ENCODE measurements at places on chromosomes 6 and 20. TPM values are rescaled to one million over a fixed set of nuclear protein-coding genes. Genes with fewer than 3 reads are reported as not detected.

DNA sequence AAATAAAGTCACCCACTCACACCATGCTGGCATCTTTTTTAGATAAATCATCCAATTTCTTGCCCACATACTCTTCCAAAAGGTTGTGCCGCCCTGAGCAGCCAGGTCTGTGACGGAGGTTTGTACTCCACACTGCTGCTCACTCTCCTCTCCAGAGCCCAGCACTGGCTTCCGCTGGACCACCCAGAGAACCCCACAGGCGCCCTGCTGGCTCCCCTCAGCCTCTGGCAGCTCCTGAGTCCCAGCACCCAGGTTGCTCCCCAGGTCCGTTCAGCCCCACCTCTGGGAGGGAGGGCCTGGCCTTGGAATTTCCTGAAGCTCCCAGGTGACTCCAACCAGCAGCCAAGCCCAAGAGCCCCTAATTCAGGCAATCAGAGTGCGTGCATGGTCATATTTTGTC, 131.7 kb upstream of the CST7 start:
- DNase-seq = no peak

DNA sequence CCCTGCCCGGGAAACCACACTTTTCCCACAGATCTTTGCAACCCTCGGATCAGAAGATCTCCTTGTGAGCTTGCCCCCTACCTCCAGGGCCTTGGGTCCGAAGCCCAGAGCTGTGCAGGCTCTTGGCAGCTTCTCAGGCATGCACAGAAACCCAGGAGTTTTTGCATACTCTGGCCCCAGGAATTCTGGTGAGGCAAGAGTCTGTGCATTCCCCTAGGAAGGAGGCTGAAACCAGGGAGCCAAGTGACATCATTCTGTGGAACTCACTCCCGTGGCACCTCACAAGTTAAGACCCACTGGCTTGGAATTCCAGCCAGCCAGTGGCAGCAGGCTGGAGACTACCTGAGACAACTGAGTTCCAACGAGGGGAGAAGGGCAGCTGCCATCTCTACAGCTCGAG, 100.1 kb downstream of the TNFRSF21 start:
- no peak for DNase-seq

DNA sequence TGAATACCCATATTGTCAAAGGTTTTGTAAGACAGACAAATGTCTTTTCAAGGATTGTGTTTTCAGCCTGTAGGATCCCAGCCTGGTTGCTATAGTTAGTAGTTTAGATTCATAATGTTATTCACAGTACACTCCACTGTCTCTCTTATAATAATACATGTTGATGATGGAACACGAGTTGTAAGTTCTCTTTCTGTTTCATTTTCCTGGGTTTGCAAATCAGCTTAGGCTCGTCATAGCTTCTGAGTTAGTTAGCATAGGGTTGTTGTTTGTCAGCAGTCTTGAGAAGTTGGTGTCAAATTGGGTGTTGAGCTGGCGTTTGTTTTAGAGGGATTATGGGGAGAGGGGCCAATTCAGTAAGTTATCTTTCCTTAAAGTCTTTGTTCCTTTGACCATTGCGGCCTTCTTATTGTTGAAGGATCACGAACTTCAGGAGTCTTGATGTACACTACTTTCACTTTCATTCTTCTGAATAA, 45.8 kb downstream of the QKI start:
- DNase-seq = no peak

DNA sequence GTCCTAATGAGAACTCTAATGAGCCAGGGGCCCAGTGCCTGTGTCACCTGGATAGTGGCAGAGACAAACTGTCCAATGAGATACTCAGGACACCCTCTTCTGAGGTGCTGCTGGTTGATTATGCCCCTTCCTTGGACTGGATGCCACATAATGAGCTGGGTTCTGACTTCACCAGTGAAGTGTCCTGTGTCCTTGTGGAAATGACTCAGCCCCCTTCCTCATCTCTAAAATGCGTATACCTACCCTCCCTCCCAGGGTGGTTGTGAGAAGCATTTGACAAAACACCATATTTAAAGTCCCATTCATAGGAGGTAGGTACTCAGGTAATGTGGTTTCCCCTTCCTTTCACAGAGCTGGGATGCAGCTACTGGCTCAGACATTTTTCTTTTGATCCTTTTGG, 28.4 kb upstream of the RNF24 start:
- no peak for DNase-seq

- DNase-seq = no peak
Observed at GRCh38 chr6:113882336-113883022, 25.3 kb downstream of the MARCKS start.

DNA sequence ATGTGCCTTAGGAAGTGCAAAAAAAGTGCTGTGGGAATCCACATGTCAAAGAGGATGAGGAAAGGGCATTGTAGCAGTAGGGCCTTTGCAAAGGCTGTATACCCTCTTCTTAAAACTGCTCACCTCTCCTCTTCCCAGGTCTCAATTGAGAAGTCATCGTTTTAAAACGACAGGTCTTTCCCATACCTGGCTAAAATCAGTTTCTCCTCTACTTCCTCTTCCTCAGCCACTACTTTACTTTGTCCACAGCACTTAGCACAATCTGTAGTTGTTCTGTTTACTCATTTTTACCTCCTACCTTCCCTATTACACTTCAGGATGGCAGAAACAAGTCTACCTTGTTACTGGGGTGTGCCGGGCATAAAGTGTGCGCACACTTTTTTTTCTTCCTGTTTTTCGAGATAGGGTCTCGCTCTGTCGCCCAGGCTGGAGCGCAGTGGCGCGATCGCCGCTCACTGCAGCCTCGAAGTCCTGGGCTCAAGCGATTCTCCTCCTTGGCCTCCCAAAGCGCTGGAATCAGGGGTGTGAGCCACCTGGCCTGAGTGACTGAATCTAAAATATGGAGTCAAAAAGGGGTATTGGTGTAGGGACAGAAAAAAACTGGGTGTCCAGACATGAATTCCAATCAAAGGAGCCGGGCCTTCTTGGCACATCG, 9.8 kb upstream of the ELOVL5 start:
- DNase-seq = no peak

- no peak for DNase-seq
Observed at GRCh38 chr6:83948851-83949250, 84.7 kb upstream of the MRAP2 start.

DNA sequence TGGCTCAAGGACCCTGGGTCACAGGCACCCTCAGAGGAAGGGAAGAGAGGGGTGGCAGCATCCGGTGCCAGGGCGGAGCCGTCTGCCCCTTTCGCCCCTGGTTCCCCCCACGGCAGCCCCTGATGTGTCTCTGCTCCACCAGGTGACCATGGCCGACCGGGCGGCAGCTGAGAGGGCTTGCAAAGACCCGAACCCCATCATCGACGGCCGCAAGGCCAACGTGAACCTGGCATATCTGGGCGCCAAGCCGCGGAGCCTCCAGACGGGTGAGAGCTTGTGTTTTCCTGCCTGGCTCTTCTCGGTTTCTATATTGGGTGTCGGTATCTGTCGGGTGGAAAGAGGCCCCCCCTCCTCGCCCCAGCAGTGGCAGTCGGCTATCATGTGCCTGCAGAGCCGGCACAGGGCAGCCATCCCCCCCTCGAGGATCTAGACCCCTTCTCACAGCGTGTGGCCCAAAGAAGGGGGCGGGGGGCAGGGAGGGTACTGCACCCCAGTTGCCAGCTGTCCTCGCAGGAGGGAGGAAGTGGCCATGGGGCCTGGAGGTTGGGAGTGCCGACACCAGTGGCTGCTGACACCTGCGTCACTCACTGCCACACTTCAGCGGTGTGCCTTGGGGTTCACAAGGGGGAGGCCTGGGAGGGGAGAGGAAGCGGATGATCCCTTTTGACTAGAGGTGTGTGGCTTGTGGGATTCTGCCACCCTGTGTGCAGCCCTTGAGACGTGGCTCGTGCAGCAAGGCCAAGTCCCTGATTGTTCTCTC, 1.5 kb downstream of the RBM38 start:
- no peak for DNase-seq

- DNase-seq = no peak
Observed at GRCh38 chr6:56515081-56515905, 127.4 kb downstream of the DST start.

DNA sequence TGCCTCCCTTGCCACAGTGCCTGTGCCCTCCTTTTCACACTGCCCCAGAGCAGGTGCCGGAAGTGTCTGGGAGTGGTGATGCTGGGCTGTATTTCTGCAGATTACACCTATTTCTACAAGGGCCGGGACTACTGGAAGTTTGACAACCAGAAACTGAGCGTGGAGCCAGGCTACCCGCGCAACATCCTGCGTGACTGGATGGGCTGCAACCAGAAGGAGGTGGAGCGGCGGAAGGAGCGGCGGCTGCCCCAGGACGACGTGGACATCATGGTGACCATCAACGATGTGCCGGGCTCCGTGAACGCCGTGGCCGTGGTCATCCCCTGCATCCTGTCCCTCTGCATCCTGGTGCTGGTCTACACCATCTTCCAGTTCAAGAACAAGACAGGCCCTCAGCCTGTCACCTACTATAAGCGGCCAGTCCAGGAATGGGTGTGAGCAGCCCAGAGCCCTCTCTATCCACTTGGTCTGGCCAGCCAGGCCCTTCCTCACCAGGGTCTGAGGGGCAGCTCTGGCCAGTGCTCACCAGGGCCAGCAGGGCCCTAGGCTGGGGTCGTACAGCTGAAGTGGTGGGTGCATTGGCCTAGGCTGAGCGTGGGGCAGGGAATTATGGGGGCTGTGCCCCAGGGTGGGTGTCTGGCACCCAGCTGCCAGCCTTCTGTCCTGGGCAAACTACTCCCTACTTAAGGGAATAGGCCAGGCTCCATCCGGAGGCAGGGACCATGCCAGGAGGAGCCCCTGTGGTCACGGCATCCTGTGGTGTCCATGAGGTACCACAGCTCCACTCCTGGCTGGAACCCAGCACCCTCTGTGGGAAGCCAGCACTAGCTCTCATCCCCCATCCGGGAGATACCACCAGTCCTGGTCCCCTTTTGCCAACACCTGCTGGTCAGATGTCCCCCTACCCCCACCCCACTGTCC, 3.5 kb downstream of the MMP24OS start:
- DNase-seq = no peak

DNA sequence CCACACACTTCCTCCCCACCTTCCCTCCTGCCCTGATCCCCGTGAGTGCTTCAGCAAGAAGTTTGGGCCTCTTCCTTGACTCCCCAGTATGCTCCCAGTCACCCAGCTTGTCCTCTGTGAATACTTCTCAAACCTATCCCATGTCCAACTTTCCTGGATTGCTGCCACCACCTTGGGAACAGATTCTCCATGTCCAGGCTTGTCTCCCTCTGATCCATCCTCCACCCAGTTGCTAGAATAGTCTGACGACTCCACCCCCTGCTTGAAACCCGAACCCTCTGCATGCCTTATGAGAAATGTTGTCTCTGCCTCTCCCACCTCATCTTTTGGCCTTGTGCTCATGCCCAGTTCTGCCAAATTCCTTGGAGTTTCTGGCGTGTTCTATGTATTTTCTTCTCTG, 108.0 kb downstream of the PPP1R14C start:
- DNase-seq = no peak

DNA sequence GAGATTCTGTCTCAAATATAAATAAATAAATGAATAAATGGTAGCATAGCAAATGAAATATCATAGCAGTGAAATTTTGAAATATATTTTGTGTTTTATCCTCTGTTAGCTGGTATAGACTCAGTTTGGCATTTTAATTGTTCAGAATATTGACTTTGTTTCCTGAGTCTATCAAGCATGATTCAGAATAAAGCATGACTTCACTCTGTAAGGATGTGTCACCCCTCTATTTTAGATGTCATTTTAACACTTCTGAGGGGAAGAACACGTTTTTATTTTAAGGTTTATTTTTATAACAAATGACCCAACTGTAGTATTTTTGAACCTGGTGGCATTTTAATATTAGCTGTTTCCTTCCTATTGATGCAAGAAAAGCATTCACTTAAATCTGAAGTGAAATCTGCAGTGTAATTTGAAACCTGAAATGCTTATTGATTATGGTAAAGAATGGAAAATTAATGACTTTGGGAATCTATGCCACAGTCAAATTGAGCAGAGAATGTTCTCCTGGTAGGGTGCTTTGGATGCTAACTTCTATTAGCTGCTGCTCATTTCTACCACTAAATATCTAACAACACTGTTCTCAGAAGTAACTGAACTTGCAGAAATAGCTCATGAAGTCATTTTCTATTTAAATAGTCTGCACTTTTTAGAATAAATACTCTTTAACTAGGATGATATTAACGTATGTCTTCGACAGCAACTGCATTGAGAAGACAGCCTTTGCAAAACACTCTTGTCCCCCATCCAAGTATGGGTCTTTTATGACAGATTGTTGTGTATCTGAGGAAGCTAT, 114.2 kb downstream of the SOX4 start:
- DNase-seq = no peak

The PAX1 gene
- not detected for polyA plus RNA-seq

The C20orf202 gene
- polyA plus RNA-seq = 0.09 TPM

The SLC35F1 gene
- 0.92 TPM for polyA plus RNA-seq

The SAMD10 gene
- 3.8 TPM for polyA plus RNA-seq

The GPLD1 gene
- polyA plus RNA-seq = 1.6 TPM

All from urinary bladder (tissue), 4 donors.